Spleen (tissue), 13 donors: ENCODE measurements at places on chromosomes 13 and 19. TPM values are rescaled to one million over a fixed set of nuclear protein-coding genes. Genes with fewer than 3 reads are reported as not detected.

FARP1 gene
- total RNA-seq, result 43.7 TPM

ZNF491 gene
- total RNA-seq, result 2.6 TPM

ZNF708 gene
- total RNA-seq, result 42.7 TPM

NR2F6 gene
- 14.7 TPM for total RNA-seq

SELENOV gene
- total RNA-seq, result not detected

LHB gene
- not detected for total RNA-seq

CRB3 gene
- total RNA-seq, result 2.0 TPM

FFAR3 gene
- total RNA-seq, result 2.2 TPM

SOX1 gene
- not detected for total RNA-seq

ZNF699 gene
- 10.5 TPM for total RNA-seq

DAND5 gene
- total RNA-seq, result not detected

C13orf46 gene
- 0.83 TPM for total RNA-seq

PEX11G gene
- total RNA-seq, result 2.3 TPM

CFAP97D2 gene
- total RNA-seq, result not detected

DLL3 gene
- total RNA-seq, result not detected

GSX1 gene
- not detected for total RNA-seq

KBTBD6 gene
- 5.8 TPM for total RNA-seq

CGB3 gene
- total RNA-seq, result not detected

ZNF208 gene
- 24.1 TPM for total RNA-seq

UPF3A gene
- 46.8 TPM for total RNA-seq

MAP1S gene
- 34.6 TPM for total RNA-seq

NXNL1 gene
- not detected for total RNA-seq

KLF2 gene
- 164 TPM for total RNA-seq

ZNF440 gene
- total RNA-seq, result 17.9 TPM

CGB8 gene
- not detected for total RNA-seq

HIF3A gene
- total RNA-seq, result 97.5 TPM
